Activated T-cell treated with anti-CD3 and anti-CD28 coated beads, Interleukin-2, amount 50 U/mL, for 72 hours (primary cell): ENCODE measurements at places on chromosomes 4 and X. TPM values are rescaled to one million over a fixed set of nuclear protein-coding genes. Genes with fewer than 3 reads are reported as not detected.

DNA sequence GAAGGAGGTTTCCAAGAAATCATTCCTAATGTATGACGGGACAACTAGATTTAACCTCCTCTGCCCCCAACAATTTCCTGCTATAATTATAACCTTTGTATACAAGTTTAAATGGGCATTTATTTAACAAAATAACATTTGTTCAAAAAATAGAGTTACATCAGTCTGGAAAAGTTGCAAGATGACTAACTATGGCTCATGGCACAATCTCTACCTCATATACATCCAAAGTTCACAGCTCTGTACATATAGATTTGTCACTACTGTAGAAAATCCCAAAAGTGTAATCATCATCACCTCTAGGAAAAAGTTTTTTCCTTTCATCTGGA, 3.8 kb upstream of the RPS6KA3 start:
- peaks cover 27% of the 10 kb centered on the region for H3K27me3 ChIP-seq
- no peak overlapping the region for H3K4me3 ChIP-seq
- DNase-seq = no peak

PCDH10 gene
- not detected for total RNA-seq

- no peak for DNase-seq
- H3K27ac ChIP-seq = no peak overlapping the region
- no peaks in the 10 kb centered on the region for H3K36me3 ChIP-seq
- peaks cover 39% of the 10 kb centered on the region for H3K27me3 ChIP-seq
- H3K4me3 ChIP-seq = no peak overlapping the region
Measured at GRCh38 chrX:110153896-110154295, 151.0 kb downstream of the TMEM164 start.

DNA sequence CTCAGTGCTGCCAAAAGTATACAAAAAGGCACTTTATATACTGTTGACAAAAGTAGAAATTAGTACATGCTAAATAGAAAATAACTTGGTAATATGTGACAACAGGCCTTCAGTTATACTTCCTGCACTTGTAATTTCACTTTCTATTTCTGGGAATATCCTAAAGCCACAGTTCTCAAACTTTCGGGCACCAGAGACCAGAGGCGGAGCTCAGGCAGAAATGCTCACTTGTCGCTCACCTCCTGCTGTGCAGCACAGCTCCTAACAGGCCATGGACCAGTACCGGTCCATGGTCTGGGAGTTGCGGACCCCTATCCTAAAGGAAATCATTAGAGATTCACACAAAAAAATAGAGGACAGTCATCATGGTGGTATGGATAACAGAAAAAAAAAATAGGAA, 25.7 kb downstream of the ACSL4 start:
- H3K4me1 ChIP-seq = peaks cover 56% of the 10 kb centered on the region
- no peaks in the 10 kb centered on the region for H3K27me3 ChIP-seq
- H3K27ac ChIP-seq = no peak overlapping the region
- peak overlapping the region; percentile 20 for H3K4me3 ChIP-seq
- H3K36me3 ChIP-seq = no peaks in the 10 kb centered on the region
- DNase-seq = no peak

DNA sequence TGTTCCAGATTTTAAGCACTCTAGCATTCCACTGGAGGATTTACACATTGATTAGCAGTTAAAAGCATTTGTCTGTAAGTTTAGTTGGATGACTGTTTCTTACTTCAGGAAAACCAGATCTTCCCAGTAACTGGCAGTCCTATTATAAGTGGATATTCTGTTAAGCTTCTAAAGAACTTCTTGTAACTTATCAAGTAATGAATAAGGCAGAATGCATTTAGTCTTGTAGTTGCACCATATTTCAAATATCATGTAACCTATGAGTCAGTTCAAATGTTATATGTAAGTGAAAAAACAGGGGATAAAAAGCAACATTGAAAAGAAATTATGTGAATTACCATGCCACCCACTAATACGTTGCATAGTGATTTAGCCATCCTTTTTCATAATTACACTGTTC, 30.2 kb upstream of the TENM3 start:
- DNase-seq = no peak
- H3K27me3 ChIP-seq = no peaks in the 10 kb centered on the region

F11 gene
- not detected for total RNA-seq

GRCh38 chr4:69894186-69894585, 34.2 kb upstream of the SULT1E1 start:
- peaks cover 17% of the 10 kb centered on the region for H3K27me3 ChIP-seq
- H3K4me1 ChIP-seq = no peaks in the 10 kb centered on the region
- DNase-seq = no peak
- H3K27ac ChIP-seq = no peak overlapping the region

DNA sequence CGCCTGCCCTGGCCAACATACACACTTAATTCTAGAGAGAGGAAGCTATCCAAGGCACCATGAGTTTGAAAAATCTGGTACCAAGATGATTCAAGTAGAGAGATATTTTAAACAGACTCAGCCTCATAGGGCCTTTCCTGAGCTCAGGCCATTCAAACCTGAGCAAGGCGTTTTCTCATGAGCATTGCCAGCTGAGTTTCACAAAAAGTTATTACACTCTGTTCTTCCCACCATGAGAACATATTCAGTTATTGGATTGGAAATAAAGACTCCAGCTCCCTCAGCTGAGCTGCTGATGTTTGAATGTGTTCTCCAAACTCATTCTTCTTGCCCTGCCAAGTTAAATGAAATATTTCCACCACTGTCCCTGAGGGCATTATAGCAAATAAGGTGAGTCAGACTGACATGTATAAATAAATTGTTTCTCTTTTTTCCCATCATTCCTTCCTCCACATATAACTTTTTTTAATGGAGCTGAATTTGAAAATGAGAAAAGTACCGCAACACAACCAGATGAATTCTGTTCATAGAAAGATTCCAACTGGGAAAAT, 429.6 kb downstream of the RAB28 start:
- H3K36me3 ChIP-seq = no peaks in the 10 kb centered on the region
- no peak for DNase-seq
- H3K4me3 ChIP-seq = no peak overlapping the region
- no peak overlapping the region for H3K27ac ChIP-seq

G3BP2 gene
- 204 TPM for total RNA-seq

DNA sequence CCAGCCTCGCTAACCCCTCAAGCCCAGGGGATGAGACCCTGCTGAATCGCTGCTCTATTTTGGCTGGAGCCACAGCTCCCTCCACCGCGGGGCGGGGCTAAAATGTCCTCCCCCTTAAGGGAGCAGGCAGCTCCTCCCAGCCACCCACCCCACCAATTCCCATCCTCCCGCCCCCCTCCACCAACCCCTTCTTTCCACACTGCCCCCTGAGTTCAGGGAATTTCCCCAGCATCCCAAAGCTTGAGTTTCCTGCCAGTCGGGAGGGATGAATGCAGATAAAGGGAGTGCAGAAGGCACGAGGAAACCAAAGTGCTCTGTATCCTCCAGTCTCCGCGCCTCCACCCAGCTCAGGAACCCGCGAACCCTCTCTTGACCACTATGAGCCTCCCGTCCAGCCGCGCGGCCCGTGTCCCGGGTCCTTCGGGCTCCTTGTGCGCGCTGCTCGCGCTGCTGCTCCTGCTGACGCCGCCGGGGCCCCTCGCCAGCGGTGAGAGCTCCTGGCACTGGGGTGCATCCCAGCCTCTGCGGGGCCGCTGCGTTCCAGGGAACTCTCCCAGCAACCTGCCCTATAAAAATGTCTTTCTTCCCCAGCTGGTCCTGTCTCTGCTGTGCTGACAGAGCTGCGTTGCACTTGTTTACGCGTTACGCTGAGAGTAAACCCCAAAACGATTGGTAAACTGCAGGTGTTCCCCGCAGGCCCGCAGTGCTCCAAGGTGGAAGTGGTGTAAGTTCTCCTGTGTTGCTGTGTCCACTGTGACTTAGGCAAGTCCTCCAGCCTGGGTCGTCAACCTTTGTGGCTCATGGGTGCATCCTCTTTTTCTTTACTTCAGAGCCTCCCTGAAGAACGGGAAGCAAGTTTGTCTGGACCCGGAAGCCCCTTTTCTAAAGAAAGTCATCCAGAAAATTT, at the start of gene CXCL6:
Gene CXCL6, plus strand, starts transcription at position 306 of the 907 bp plus-strand sequence. Its CDS starts 73 bp downstream, at position 379.
- peaks cover 30% of the 10 kb centered on the region for H3K27me3 ChIP-seq
- no peak for DNase-seq
- no peak within 1 kb of the TSS for H3K27ac ChIP-seq
- H3K36me3 ChIP-seq = no peaks in the 10 kb centered on the region
- no peak within 1 kb of the TSS for H3K4me3 ChIP-seq
- H3K4me1 ChIP-seq = peaks cover 4% of the 10 kb centered on the region

GRCh38 chr4:25439918-25440477, 62.9 kb downstream of the ANAPC4 start:
- DNase-seq = peak; percentile 54
- H3K36me3 ChIP-seq = no peaks in the 10 kb centered on the region
- no peaks in the 10 kb centered on the region for H3K4me1 ChIP-seq
- H3K27ac ChIP-seq = no peak overlapping the region

GRCh38 chrX:110123331-110123782, 120.4 kb downstream of the TMEM164 start:
- no peak for DNase-seq
- H3K4me1 ChIP-seq = no peaks in the 10 kb centered on the region
- no peak overlapping the region for H3K27ac ChIP-seq
- H3K36me3 ChIP-seq = no peaks in the 10 kb centered on the region
- no peak overlapping the region for H3K4me3 ChIP-seq

DNA sequence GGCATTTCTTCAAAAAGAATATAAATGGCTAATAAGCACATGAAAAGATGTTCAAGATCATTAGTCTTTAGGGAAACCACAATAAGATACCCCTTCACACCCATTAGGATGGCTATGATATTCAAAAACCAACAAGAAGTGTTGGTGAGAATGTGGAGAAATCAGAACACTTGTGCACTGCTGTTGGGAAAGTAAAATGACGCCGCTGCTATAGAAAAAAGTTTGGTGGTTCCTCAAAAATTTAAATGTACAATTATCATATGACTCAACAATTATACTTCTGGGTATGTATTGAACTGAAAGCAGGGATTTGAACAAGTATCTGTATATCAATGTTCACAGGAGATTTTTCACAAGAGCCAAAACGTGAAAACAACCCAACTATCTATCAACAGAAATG, 29.4 kb upstream of the NEUROG2 start:
- peaks cover 2% of the 10 kb centered on the region for H3K36me3 ChIP-seq
- no peaks in the 10 kb centered on the region for H3K4me1 ChIP-seq
- H3K27me3 ChIP-seq = no peaks in the 10 kb centered on the region
- H3K4me3 ChIP-seq = no peak overlapping the region
- H3K27ac ChIP-seq = no peak overlapping the region

- no peaks in the 10 kb centered on the region for H3K27me3 ChIP-seq
- peaks cover 19% of the 10 kb centered on the region for H3K36me3 ChIP-seq
Measured at GRCh38 chr4:70915874-70916559, 13.8 kb downstream of the MOB1B start.

GRCh38 chr4:15291122-15291521, 136.7 kb upstream of the C1QTNF7 start:
- H3K4me3 ChIP-seq = no peak overlapping the region
- H3K27me3 ChIP-seq = no peaks in the 10 kb centered on the region
- no peak for DNase-seq

DNA sequence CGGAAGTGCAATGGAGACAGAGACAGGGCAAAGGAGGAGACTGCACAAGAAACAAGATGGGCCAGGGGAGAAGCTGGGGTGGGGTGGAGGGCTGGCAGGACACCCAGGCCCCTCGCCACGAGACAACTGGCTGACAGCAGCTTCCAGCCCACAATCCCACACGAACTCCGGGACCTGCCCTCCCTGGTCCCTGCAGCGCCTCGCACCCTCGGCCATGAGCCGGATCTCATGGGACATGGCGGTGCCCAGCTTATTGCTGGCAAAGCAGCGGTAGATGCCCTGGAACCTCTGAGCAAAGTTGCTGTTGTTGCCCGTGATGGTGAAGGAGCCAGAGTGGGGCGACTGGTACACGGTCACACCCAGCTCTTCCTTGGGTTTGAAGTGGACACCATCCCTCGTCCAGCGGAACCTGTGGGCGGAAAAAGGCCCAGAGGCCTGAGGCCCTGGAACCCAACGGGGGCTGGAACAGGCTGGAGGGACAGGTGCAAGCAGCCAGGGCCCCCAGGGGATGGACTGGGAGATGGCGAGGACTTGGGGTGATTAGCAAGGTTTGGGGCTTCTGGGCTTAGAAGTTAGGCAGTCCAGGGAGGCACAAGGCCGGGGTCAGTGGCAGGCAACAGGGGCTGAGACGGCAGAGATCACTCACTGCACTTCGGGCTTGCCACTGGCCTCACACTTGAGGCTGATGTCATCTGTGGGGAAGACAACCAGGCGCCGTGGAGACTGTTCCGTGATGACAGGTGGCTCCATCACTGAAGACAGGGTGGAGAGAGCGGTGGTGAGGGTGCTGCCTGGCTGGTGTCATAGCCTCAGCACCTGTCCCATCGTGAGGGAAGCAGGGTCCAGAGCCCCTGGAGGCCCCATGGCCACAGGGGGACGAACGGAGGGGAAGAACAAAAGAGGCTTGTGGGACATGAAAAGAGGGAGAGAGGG, 13.8 kb downstream of the L1CAM start:
- no peaks in the 10 kb centered on the region for H3K4me1 ChIP-seq
- no peak overlapping the region for H3K27ac ChIP-seq
- H3K27me3 ChIP-seq = peaks cover 35% of the 10 kb centered on the region
- H3K4me3 ChIP-seq = no peak overlapping the region
- DNase-seq = no peak

DNA sequence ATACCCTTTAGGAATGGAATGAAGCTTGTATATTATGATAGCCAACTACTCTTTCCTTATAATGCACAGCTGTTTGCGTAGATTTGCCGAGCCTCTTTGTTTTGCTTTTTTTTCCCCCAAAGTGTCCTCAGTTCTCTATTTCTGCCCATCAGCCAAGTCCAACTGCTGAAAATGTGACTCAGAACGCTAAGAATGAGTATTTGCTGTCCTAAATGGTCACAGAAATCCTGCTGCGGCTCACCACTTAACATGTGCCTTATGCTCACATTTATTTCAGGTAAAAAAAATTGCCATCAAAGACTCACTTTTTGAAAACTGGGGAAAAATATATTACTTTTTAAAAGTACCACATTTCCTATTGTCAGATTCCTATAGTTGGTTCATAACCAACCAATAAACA, 36.9 kb downstream of the GABRA4 start:
- H3K27me3 ChIP-seq = peaks cover 5% of the 10 kb centered on the region
- no peaks in the 10 kb centered on the region for H3K4me1 ChIP-seq
- DNase-seq = no peak

MAGEB2 gene
- not detected for total RNA-seq

- peaks cover 27% of the 10 kb centered on the region for H3K27me3 ChIP-seq
- DNase-seq = no peak
- no peak overlapping the region for H3K4me3 ChIP-seq
- no peaks in the 10 kb centered on the region for H3K4me1 ChIP-seq
Measured at GRCh38 chrX:130446974-130447373, 45.2 kb downstream of the RBMX2 start.

ARHGAP4 gene
- total RNA-seq = 147 TPM

DNA sequence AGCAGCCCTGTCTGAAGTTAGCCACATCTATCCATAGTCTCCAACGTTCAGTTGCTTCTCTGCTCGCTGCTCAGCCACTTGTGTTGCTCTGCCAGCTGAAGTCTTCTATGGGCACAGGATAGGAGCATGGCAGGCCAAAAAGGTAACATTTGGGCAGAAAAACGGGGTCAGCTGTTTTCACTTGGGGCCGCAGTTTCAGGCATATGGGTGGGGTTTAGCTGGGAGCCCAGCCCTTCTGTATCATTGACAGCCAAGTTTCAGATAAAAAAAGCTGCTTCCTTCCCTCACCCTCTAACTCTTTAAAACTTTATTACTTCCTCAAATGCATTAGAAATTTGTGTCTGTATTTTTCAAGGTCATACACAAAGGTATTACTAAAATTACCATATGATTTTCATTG, 18.4 kb upstream of the MANBA start:
- H3K27ac ChIP-seq = no peak overlapping the region
- DNase-seq = no peak
- H3K27me3 ChIP-seq = peaks cover 4% of the 10 kb centered on the region
- peaks cover 10% of the 10 kb centered on the region for H3K4me1 ChIP-seq

GRCh38 chr4:181525634-181526033, 717.6 kb upstream of the TENM3 start:
- no peak overlapping the region for H3K4me3 ChIP-seq
- H3K4me1 ChIP-seq = no peaks in the 10 kb centered on the region
- DNase-seq = no peak
- H3K36me3 ChIP-seq = no peaks in the 10 kb centered on the region
- H3K27me3 ChIP-seq = no peaks in the 10 kb centered on the region
